ENCODE measurements at places on chromosomes 2 and 18. TPM values are rescaled to one million over a fixed set of nuclear protein-coding genes. Genes with fewer than 3 reads are reported as not detected.

DNA sequence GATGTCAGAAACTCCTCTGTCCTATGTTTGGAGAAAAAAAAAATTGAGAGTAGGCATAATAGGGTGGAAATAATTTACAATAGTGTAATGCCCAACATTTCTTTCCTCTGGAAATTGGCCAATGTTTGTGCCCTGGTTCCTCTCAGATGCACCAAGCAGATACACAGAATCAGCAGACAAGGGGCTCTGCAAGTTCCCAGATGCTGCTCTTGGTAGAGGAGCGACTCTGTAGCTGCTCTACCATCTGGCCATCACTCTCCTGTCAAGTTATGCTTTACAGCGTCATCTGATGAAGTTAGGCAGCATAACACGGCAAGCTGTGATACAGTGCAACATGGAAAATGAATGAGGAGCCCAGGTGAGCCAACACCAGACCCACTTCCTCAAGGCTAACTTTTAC is 1.6 kb downstream of the DYTN start:
- DNase-seq = no peak

DNA sequence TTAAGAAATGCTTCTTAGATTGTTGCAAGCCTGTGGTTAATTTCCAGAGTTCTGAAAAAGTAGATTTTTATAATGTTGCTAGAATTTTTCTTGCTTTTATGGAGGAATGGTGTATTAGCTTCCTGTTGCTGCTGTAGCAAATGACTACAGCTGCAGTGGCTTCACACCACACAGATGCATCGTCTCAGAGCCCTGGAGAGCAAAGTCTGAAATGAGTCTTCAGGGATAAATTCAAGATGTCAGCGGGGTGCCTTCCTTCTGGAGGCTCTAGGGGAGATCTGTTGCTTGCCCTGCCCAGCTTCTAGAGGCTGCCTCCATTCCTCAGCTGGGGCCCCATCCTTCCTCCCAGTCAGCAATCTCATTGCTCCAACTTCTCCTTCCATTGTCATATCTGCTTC is 187.8 kb downstream of the ZNF516 start:
- no peak for DNase-seq

GRCh38 chr2:9819551-9819950 is 23.7 kb upstream of the TAF1B start:
- no peak for DNase-seq

GRCh38 chr2:220103596-220103995 is 476.2 kb downstream of the SLC4A3 start:
- no peak for DNase-seq

DNA sequence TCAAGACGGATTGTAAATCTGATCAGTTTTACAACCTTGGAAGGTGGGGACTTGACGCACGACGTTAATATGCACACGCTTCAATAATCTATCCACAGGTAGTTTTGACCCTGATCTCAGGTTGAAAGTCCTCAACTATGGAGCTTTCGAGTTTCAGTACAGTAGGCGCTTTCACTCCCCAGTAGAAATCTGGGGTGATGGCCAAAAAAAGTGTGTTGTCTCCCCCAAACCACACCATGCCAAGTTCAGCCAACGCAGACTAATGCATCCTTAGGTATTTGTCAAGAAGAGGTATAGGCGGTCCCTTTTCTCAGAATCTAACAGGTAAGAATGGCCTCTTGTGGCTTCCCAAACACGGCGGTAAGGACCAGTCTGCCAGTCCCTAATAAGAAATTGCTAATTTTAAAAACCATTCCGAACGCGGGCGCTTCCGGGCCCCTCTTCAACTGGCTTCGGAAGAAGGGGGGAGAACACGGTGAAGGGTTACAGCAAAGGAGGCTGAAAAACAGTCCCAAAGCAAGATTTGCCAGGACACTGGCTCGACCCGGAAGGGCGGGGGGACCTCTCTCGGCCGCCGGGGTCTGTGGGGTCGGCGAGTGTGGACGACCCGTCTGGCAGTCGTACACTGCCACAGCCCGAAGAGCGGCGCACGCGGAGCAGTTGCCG is 659 bp downstream of the FAM210A start:
- DNase-seq = peak; percentile 41

DNA sequence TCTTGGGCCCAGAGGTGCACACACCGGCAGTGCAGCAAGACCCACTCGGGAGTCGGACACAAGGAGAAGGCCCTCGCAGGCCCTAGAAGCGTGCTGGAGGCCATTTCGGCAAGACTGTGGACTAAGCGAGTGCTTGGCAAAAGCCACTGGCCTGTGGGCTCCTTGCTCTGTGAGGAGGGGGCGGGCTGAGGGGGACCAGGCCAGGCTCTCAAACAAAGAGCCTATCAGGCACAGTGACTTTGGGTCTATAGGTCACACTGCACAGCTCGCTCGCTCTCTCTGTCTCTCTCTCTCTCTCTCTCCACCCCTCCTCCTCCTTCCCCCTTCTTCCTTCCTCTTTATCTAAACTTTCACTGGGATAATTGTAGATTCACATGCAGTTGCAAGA is 23.6 kb upstream of the ZCCHC2 start:
- DNase-seq = no peak

GRCh38 chr18:22221350-22221749 is 52.0 kb downstream of the GATA6 start:
- no peak for DNase-seq

- no peak for DNase-seq
These were observed 166.4 kb downstream of the MGAT5 start for GRCh38 chr2:134420259-134420658.

GRCh38 chr2:71889759-71890684 is 257.6 kb downstream of the CYP26B1 start:
- DNase-seq = peak; percentile 77

GRCh38 chr2:205970348-205970747 is 115.6 kb downstream of the INO80D start:
- no peak for DNase-seq

DNA sequence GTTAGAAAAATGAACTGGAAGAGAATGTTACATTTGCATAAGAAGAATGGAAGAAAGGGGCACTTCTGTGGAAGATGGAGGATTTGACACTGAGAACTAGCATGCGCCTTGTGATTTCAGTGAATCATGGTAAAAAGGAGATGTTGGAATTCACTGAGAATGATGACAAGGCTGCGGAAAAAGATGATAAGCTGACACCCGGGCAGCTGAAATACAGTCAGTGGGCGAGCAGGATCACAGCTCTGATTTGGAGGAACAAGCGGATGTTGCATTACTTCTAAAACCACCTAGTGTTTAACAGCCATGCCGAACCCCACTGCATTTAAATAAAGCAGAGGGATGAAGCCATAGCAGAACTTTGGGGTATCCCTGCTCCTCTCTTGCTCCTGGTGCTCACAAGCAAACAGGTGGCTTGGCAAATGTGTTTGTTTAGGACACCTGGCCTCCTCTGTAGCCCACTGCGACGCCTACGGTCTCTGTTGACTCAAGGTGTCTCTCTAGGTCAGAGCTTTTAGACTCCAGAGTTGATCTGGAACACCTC is 134.9 kb downstream of the NDUFA10 start:
- DNase-seq = no peak

GRCh38 chr2:12099374-12099773 is 352.9 kb downstream of the LPIN1 start:
- DNase-seq = no peak

DNA sequence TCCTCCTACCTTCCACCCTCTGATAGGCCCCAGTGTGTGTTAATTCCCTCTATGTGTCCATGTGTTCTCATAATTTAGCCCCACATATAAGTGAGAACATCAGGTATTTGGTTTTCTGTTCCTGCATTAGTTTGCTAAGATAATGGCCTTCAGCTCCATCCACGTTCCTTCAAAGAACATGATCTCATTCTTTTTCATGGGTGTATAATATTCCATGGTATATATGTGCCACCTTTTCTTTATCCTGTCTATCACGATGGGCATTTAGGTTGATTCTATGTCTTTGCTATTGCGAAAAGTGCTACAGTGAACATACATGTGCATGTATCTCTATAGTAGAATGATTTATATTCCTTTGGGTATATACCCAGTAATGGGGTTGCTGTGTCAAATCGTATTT is 46.8 kb upstream of the PDE1A start:
- DNase-seq = no peak

GRCh38 chr18:53153281-53153680 is 813.3 kb downstream of the DCC start:
- DNase-seq = no peak

Gene GPR45
- not detected for polyA plus RNA-seq

Gene PSMA8
- polyA plus RNA-seq = not detected

Gene FOXI3
- 0.78 TPM for polyA plus RNA-seq

All from mammary epithelial cell (primary cell).